ENCODE measurements at places on chromosomes 6 and 20. TPM values are rescaled to one million over a fixed set of nuclear protein-coding genes. Genes with fewer than 3 reads are reported as not detected.

Gene TINAG
- total RNA-seq = not detected

Gene DUSP15
- 3.4 TPM for total RNA-seq

Gene PAK5
- total RNA-seq = not detected

Gene FOXF2
- total RNA-seq = 51.6 TPM

Gene XKR7
- not detected for total RNA-seq

Gene APMAP
- total RNA-seq = 163 TPM

Gene TNF
- not detected for total RNA-seq

Gene NHLRC1
- 1.3 TPM for total RNA-seq

Gene HTR1E
- total RNA-seq = not detected

Gene GNMT
- total RNA-seq = 0.58 TPM

Gene GINS1
- 49.5 TPM for total RNA-seq

Gene OGFR
- 59.2 TPM for total RNA-seq

Gene FAM83C
- not detected for total RNA-seq

Gene NMBR
- total RNA-seq = not detected

Gene DEF6
- 0.05 TPM for total RNA-seq

Gene TOX2
- total RNA-seq = 6.2 TPM

Gene KCNQ5
- total RNA-seq = 0.38 TPM

Gene PRL
- total RNA-seq = not detected

Gene LINC00237
- total RNA-seq = not detected

Gene HLA-DQB2
- not detected for total RNA-seq

Gene RIPPLY2
- total RNA-seq = not detected

All from SJSA1 (cell line).